ENCODE measurements at places on chromosomes 4 and X. TPM values are rescaled to one million over a fixed set of nuclear protein-coding genes. Genes with fewer than 3 reads are reported as not detected.

DNA sequence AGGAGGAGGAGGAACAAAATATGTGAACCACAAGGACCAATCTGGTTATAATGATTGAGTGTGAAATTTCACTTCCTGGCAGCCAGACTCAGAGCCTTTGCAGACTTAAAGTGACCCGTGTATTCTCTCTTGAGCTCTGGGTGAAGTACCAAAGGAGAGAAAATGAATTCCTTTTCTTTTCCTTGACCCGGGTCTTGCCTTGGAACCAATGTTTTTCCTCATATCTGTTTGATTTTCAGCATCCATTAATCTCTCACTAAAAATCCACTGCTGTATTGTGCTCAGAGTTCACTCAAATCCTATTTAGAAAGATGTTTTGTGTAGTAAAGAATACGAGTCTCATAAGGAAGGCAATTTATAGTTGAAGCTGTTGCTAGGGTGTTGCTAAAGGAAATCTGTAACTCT is 78.3 kb upstream of the C1QTNF7 start:
- H3K36me3 ChIP-seq = no peaks in the 10 kb centered on the region
- no peak overlapping the region for H3K27ac ChIP-seq
- H3K27me3 ChIP-seq = peaks cover 1% of the 10 kb centered on the region
- no peak overlapping the region for H3K4me3 ChIP-seq
- no peak for DNase-seq

The OPN1MW gene
- not detected for total RNA-seq

The RAB9B gene
- 0.40 TPM for total RNA-seq

- H3K27me3 ChIP-seq = no peaks in the 10 kb centered on the region
- no peak for DNase-seq
- no peak overlapping the region for H3K27ac ChIP-seq
- peaks cover 10% of the 10 kb centered on the region for H3K4me1 ChIP-seq
- no peak overlapping the region for H3K4me3 ChIP-seq
- H3K36me3 ChIP-seq = peaks cover 6% of the 10 kb centered on the region
These were observed 92.5 kb downstream of the FAM13A start for GRCh38 chr4:88964450-88964849.

DNA sequence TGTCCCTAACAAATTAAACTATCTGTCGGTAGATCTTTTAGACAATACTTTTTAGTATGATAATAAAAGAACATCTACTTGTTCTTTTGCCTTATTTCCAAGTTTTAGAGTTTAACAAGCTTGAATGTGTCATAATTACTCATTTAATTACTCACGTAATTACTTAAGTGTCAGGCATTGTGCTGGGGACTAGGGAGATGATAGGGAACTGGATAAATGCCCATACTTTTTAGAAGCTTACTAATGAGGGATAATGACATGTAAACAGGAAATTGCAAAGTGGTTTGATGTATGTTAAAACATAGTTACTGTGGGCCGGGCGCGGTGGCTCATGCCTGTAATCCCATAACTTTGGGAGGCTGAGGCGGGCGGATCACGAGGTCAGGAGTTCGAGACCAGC is 158.3 kb downstream of the DMD start:
- no peaks in the 10 kb centered on the region for H3K27me3 ChIP-seq
- no peak overlapping the region for H3K27ac ChIP-seq
- H3K4me1 ChIP-seq = no peaks in the 10 kb centered on the region
- DNase-seq = no peak

DNA sequence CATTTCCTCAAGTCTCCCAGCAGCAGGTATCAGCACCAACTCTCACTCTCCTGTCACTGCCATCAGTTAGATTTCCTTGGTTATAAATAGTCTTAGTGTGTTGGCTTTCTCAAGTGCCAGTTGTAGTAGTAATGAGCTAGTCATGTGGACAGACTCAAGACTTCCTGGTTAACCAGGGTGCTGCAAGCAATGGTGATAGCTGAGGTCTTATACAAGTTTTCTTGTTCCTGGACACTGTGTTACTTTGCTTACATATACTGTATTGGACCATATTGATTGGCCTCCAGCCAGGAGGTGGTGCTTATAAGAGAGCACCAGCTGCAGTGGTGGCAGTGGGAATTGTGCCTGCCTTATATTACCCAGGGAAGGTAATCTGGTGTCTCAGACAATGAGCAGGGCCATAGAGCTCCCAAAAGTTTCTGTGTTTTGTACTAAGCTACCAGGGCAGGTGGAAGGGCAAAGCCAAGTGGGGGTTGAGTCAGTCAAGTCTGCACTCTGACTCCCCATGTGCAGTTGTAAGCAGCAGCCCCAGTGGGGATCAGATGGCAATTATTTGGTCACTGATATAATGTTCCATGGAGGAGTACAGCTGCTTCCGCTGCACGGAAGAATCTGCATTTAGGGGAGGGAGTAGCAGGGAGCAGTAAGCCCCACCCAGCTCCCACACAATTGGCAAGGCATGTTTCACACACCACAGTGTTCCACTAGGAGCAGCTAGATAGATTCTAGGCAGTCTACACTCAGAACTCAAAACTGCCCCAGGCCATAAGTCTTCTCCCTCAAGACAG is 24.1 kb upstream of the ZDHHC15 start:
- H3K27ac ChIP-seq = no peak overlapping the region
- H3K36me3 ChIP-seq = no peaks in the 10 kb centered on the region

- H3K4me3 ChIP-seq = no peak overlapping the region
- no peak overlapping the region for H3K27ac ChIP-seq
- no peaks in the 10 kb centered on the region for H3K36me3 ChIP-seq
- DNase-seq = no peak
- H3K4me1 ChIP-seq = no peaks in the 10 kb centered on the region
These were observed 4.1 kb downstream of the ENPEP start for GRCh38 chr4:110480031-110480549.

The DSPP gene
- not detected for total RNA-seq

GRCh38 chr4:135177321-135177720 is 975.7 kb upstream of the PABPC4L start:
- H3K4me1 ChIP-seq = no peaks in the 10 kb centered on the region
- H3K36me3 ChIP-seq = no peaks in the 10 kb centered on the region
- H3K27me3 ChIP-seq = no peaks in the 10 kb centered on the region
- no peak overlapping the region for H3K4me3 ChIP-seq
- no peak for DNase-seq
- no peak overlapping the region for H3K27ac ChIP-seq

- H3K27ac ChIP-seq = no peak overlapping the region
- H3K27me3 ChIP-seq = no peaks in the 10 kb centered on the region
- H3K4me3 ChIP-seq = no peak overlapping the region
These were observed 232.9 kb upstream of the ANKRD50 start for GRCh38 chr4:124945422-124945821.

The FAM200B gene
- total RNA-seq = 24.3 TPM

- H3K4me3 ChIP-seq = no peak overlapping the region
- DNase-seq = peak; percentile 57
- peak overlapping the region; percentile 93 for H3K27ac ChIP-seq
- peaks cover 85% of the 10 kb centered on the region for H3K4me1 ChIP-seq
- H3K36me3 ChIP-seq = peaks cover 2% of the 10 kb centered on the region
These were observed 6.8 kb upstream of the SASH3 start for GRCh38 chrX:129772796-129773431.

The STPG2 gene
- not detected for total RNA-seq

The GAGE13 gene
- not detected for total RNA-seq

- no peaks in the 10 kb centered on the region for H3K27me3 ChIP-seq
- no peaks in the 10 kb centered on the region for H3K4me1 ChIP-seq
- H3K27ac ChIP-seq = no peak overlapping the region
- no peak overlapping the region for H3K4me3 ChIP-seq
- no peaks in the 10 kb centered on the region for H3K36me3 ChIP-seq
These were observed 110.8 kb downstream of the PWWP3B start for GRCh38 chrX:106278951-106279350.

The ERVMER34-1 gene
- not detected for total RNA-seq

The RTL5 gene
- total RNA-seq = 0.07 TPM

DNA sequence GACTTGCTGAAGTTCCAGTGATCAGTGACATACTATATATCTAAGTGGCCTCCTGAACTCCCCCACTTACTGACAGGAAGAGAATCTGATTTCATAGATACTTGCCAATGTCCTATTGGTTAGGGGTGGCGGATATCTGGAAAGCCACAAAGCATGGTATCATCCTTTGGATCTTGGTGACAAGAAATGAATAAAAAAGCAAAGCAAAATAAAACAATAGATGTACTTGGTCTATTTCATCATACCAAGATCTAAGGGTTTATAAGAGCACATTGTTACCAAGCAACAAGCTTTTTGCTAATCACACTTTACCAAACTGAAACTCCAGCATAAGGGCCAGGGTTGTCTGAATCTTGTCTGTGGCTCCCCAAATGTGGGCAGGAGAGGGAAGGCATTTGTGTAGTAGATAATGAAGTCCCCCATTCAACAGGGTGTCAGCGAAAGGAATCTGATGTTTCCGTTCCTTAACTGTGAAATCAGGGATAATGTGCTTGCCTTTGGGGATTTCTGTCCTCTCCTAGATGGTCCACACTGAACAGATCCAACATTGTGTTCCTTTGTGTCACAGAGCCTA is 125.0 kb upstream of the SMIM10 start:
- H3K27me3 ChIP-seq = no peaks in the 10 kb centered on the region
- no peaks in the 10 kb centered on the region for H3K4me1 ChIP-seq
- H3K4me3 ChIP-seq = no peak overlapping the region

The N4BP2 gene
- total RNA-seq = 32.2 TPM

GRCh38 chrX:44980883-44981282 is 107.9 kb downstream of the KDM6A start:
- peaks cover 2% of the 10 kb centered on the region for H3K4me1 ChIP-seq
- no peak overlapping the region for H3K27ac ChIP-seq
- peaks cover 23% of the 10 kb centered on the region for H3K36me3 ChIP-seq
- H3K27me3 ChIP-seq = no peaks in the 10 kb centered on the region
- H3K4me3 ChIP-seq = no peak overlapping the region

DNA sequence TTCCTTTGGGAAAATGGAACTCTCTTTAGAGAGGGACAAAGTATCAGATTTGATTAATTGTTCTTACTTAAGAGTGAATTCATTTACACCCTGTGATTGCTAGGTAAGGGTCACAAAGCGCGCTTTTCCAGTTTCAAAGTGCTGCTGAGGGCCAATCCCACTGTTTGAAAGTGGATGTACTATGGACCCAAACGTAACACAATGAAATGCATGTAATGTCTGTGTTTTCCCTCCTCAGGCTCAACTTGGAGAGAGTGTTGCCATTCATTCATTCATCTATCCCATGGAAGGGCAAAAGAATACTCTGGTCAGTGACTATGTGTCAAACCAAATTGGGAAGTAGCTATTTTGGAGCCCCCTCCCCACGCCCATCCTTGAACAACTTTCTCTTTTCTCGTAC is 16.1 kb downstream of the IGSF1 start:
- no peaks in the 10 kb centered on the region for H3K4me1 ChIP-seq
- no peak overlapping the region for H3K27ac ChIP-seq
- H3K4me3 ChIP-seq = no peak overlapping the region
- H3K27me3 ChIP-seq = peaks cover 2% of the 10 kb centered on the region

The CPXCR1 gene
- total RNA-seq = not detected

- H3K27me3 ChIP-seq = no peaks in the 10 kb centered on the region
- H3K4me3 ChIP-seq = no peak overlapping the region
- DNase-seq = no peak
These were observed 2399.8 kb upstream of the TENM3 start for GRCh38 chr4:179843370-179843769.

DNA sequence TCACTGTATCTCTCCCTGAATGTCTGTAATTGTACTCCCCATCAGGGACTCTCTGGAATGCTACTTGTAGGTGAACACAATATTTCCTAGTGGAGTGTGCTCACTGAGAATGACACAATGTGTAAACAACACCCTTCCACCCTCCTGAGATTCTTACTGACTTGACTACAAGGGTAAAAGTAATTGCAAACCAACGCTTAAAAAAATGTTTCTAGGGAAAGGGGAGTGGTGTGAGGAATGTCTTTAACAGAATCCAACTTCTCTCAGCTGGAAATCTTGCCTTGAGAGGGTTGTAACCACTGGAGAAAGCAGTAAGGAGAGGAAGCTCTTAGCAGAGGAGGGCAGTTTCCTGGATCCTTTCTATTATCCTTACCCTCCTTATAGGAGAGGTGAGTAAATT is 5.1 kb upstream of the RAPGEF2 start:
- H3K27ac ChIP-seq = no peak overlapping the region
- peaks cover 19% of the 10 kb centered on the region for H3K4me1 ChIP-seq
- no peaks in the 10 kb centered on the region for H3K36me3 ChIP-seq
- peaks cover 14% of the 10 kb centered on the region for H3K27me3 ChIP-seq
- no peak for DNase-seq

The ATOH1 gene
- total RNA-seq = not detected

The UNC5C gene
- total RNA-seq = not detected

DNA sequence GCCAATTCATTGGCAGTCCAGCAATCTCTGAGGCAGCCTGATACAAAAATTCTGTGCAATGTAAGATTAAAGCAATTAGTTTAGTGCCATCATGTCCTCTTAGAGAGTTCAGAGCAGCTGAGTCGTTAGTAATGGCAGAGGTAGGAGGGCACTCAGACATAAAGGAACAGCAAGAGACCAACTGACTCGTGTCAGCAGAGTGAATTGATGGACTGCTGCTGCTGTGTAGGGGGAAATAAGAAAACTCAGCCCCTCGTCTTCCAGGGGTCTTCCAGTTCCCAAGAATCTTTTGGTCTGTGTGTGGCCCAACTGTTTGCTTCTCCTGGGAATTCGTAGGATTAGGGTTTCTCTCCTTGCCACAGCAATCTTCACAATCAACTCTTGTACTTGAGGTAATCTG is 100.9 kb downstream of the TTC29 start:
- H3K36me3 ChIP-seq = no peaks in the 10 kb centered on the region
- no peak for DNase-seq
- no peak overlapping the region for H3K27ac ChIP-seq
- no peaks in the 10 kb centered on the region for H3K4me1 ChIP-seq
- no peaks in the 10 kb centered on the region for H3K27me3 ChIP-seq

The AWAT1 gene
- not detected for total RNA-seq

GRCh38 chr4:140777894-140778293 is 21.7 kb upstream of the TBC1D9 start:
- no peaks in the 10 kb centered on the region for H3K4me1 ChIP-seq
- no peak overlapping the region for H3K27ac ChIP-seq
- H3K36me3 ChIP-seq = no peaks in the 10 kb centered on the region

DNA sequence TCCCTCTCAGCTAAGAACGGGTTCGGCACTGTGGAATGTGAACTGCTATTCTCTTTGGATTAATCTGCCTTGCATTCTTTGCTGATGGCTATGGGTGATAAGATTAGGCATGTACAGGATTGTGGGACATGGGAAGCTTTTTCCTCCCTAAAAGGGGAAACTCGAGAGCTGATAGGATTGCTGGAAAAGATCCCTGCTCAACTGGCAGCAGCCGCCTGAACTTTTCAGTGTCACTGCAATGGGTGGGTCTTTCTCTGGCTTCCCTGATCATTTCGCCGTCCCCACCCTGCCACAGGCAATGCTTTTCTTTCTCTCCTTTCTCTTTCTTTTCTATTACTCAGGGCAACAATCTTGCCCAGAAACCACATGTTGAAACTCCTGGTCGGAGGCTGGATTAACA is 20.5 kb downstream of the PAGE2 start:
- no peaks in the 10 kb centered on the region for H3K4me1 ChIP-seq
- H3K4me3 ChIP-seq = no peak overlapping the region
- no peak overlapping the region for H3K27ac ChIP-seq
- no peak for DNase-seq
- H3K27me3 ChIP-seq = no peaks in the 10 kb centered on the region
- no peaks in the 10 kb centered on the region for H3K36me3 ChIP-seq

The MSANTD1 gene
- total RNA-seq = 0.87 TPM

GRCh38 chrX:79466636-79467035 is 99.5 kb upstream of the ITM2A start:
- no peak for DNase-seq
- H3K27me3 ChIP-seq = peaks cover 3% of the 10 kb centered on the region
- no peak overlapping the region for H3K27ac ChIP-seq
- H3K4me1 ChIP-seq = no peaks in the 10 kb centered on the region
- no peak overlapping the region for H3K4me3 ChIP-seq
- H3K36me3 ChIP-seq = no peaks in the 10 kb centered on the region

All from activated CD4-positive, alpha-beta T cell treated with anti-CD3 and anti-CD28 coated beads, Interleukin-2, amount 10 ng/mL, durations not matched to agents 7 days and 5 days (primary cell).